ENCODE measurements at places on chromosomes 5 and 9.
A peak's percentile ranks its signal among the peaks of the same experiment; 100 is the strongest.

DNA sequence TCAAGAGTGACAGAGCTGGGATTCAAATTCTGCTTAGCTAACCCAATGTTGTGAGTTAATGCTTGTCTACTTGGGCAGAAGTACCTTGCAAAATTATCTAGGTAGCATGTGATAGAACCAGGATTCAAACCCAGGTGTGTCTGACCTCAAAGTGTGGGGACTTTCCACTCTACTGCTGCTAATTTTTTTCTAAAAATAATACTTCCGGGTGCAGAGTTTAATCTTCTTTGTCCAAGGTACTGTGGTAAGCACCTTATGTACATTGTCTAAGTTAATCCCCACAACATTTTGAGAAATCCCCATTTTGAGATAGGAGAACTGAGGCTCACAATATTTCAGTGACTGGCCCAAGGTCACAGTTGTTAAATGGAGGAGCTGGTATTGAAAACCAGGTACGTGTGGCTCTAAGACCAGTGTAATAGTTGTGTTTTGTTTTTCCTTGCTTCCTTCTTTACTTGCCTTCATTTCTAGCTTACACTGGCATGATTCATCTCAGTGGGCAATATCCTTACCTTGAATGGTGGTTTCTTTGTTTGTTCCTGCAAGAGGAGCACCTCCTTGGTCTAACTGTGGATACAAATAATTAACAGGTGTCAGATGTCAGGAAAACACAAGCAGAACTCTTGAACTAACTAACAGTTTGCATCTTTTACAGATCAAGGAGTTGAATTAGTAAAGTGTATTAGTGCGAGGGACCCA is 7.5 kb downstream of the ALDOB start:
- DNase-seq = no peak

DNA sequence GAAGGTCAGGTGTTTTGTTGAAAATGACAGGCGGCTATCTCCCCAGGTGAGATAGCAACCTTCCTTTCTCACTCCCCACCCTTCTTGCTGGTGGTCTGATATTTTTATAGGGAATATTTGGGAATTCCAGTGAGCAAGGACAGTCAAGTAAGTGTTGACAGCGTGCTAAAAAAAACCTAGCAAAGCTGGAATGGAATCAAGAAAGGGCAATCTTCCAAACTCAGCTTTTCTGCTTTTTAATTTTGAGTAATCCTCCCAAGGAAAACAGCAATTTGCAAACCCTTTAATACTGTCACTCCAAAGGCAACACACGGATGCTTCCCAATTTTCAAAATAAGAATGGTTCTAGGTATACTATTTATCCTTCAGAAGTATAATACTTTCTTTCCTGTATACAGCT is 143.7 kb upstream of the PCA3 start:
- peak; percentile 55 for DNase-seq

- peak; percentile 87 for DNase-seq
These were observed 313.8 kb downstream of the ENC1 start for GRCh38 chr5:74326571-74327338.

DNA sequence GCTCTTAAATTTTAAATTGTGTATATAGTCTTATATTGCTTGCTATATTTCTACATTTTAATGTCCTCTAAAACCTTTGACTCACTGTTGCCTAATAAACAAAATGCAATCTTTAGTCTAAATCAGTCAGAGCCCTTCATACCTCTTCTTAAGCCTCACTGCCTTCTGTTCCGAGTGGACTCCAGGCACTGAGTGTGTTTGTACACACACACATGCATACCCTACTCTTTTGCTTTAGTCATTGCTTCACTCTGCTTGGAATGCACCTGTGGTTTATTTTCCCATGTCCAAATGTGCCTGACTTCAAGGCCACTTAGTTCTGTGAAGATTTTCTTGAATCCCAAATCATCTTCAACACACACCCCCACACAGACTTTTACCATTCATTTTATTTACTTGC is 60.9 kb downstream of the SLC12A2 start:
- peak; percentile 60 for DNase-seq

DNA sequence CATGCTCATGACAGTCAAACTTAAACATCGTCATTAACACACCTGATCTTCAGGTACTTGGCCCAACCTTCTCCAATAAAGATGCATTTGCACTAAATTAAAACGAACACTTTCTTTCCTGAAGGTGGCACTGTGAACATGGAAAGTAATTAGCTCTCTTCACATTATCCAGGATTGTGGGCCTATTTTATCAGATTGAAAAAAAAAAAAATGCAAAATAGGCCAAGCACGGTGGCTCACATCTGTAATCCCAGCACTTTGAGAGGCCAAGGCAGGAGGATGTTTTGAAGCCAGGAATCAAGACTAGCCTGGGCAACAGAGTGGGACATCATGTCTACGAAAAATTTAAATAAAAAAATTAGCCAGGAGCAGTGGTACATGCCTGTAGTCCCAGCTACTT is 14.4 kb upstream of the CDC20B start:
- DNase-seq = no peak

Data from cardiac fibroblast (primary cell).